ENCODE measurements at places on chromosomes 16 and 17.
A peak's percentile ranks its signal among the peaks of the same experiment; 100 is the strongest.

DNA sequence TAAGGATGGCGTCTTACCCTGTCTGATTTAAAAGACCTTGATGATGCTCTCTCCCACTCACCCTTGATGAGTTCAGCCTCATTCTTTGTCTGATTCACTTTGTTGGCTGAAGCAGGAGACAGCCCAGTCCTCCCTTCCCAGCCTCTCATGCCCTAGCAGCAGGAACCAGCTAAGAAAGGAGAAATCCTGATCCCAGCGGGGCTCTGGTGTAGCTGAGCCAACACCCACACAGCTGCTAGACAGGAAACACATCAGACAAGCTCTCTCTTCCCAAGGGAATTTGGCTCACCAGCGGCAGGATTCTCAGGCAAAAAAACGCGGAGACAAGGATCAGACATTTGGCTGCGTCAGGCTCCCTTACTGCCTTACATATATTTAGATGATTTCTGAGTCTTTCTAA lies 211.5 kb downstream of the CDH11 start:
- DNase-seq: no peak

DNA sequence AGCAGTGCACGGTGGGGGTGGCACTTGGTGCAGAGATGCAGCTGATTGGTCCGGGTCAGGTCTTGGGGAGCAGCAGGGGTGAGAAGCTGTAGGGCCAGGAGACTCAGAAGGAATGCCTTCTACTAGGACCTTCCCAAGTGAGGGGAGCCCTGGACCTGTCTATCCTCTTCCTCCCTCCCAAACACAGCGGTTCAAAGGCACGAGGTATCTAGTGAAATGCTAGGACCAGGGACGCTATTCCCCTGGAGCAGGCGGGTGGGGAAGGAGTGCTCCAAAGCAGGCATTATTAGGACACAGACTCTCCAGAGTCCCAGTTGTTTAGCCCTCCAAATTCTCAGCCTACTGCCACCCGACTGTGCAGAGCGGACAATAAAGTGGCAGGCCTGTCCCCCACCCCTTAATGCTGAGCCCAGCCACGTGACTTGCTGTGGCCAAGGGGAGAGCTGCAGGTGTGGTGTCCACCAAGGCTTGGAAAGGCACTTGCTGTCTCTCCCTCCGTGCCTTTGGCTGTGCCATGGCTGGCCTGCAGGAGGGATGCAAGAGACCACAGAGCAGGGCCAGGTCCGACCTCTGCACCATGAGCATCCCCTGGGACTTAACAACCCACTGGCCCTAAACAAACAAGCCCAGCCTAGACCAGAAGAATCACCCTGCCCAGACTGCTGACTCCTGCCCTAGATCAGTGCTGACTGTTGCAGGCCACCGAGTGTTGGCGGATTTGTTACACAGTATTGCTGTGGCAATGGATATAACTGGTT lies 97.2 kb downstream of the TBC1D16 start:
- DNase-seq: no peak

- peak; percentile 66 for DNase-seq
Measured at GRCh38 chr17:76523084-76524037, 14.1 kb downstream of the CYGB start.

DNA sequence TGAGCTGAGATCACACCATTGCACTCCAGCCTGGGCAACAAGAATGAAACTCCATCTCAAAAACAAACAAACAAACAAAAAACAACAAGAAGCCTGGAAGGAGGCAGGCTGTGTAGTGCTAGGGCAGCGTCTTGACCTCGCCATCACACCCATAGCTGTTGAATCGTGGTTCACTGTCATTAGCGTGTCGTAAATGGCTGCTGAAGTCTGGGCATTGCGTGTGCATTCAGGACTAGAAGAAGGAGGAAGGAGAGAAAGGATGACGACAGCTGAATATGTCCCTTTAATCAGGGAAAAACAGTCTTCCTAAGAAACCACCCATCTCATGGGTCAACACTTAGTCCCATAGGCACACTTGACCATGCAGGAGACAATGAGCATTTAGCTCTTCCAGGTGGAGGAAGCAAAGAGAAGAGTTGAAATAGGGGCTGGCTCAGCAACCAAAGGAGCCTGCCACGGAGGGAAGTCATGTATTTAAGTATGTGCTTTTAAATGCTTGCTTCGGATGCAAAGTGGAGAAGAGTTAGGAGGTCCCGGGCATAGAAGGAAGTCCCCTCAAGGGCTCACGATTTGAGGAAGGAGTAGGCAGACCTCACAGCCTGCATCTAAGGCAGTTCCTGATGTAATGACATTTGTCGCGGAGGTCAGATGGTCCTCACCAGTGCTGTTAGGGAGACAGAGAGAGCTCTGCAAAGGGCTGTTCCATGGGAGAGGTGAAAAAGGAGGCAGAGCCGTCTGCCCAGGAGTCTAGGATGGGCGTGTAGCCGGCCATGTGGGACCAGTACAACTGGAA lies 8.8 kb downstream of the PRSS22 start:
- no peak for DNase-seq

DNA sequence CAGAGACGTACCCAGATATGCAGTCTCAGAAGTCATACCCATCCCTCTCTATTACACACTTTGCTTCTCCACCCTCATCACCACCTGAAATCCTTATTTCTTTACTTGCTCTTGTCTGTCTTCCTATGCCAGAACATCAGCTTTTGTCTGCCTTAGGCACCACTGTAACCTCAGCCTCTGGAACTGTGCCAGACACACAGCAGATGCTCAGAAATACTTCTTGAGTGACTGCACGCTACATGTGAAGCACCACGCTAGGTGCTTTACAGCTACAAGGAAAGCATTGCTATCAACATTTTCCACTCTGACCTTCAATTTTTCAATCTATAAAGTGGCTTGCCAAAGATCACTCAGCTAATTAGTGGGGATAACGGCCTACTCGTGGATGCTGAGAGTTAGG lies 226.8 kb downstream of the CHD9NB start:
- DNase-seq: no peak

- DNase-seq: no peak
Measured at GRCh38 chr16:88339930-88340754, 42.6 kb upstream of the ZNF469 start.

GRCh38 chr16:57257455-57258070 lies 12.5 kb downstream of the ARL2BP start:
- DNase-seq: no peak

GRCh38 chr16:59881376-59881775 lies 1147.3 kb upstream of the GOT2 start:
- DNase-seq: no peak

DNA sequence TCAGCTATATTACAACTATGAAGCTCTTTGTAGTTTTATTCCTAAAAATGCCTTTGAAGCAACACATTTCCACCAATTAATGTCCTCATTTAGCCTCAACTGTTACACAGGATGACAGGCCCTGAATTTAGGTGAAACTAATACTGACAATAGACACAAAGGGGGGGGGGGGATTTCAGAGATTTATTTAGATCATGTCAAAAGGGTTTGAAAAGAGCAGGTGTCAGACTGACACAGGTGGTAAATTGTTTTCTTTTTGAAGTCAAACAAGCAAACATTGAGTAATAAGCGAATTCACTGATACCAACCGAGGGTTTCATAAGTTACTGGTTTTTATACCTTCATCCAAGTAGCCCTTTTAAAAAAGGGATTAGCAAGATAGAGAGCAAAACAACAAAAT lies 40.8 kb downstream of the KANSL1 start:
- no peak for DNase-seq

- DNase-seq: no peak
Measured at GRCh38 chr16:31055613-31056012, 18.4 kb downstream of the ZNF668 start.

- DNase-seq: no peak
Measured at GRCh38 chr16:89971495-89972243, 23.1 kb downstream of the DEF8 start.

DNA sequence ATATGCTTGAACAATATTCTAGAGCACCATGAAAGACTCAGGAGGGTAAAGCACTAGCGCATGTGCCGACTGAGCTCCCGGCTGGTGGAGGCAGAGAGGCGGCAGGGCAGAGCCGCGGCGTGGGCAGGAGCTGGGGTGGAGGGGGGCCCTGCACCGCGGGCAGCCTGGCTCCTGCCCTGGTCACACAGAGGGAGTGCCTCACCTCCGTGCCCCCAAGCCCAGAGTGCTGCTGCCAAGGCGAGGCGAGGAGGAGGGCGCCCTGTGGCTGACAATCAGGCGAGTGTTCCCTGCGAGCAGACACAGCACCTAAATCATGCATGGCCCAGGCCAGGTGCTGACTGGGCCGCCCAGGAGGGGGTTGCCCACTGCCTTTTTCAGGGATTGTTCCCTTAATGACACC lies 105.8 kb upstream of the TNRC6C start:
- DNase-seq: no peak

- DNase-seq: no peak
Measured at GRCh38 chr17:79851461-79851817, 12.2 kb upstream of the CBX4 start.

- DNase-seq: no peak
Measured at GRCh38 chr17:19333736-19334290, 28.7 kb downstream of the B9D1 start.

GRCh38 chr17:72488555-72489271 lies 367.9 kb downstream of the SOX9 start:
- no peak for DNase-seq

DNA sequence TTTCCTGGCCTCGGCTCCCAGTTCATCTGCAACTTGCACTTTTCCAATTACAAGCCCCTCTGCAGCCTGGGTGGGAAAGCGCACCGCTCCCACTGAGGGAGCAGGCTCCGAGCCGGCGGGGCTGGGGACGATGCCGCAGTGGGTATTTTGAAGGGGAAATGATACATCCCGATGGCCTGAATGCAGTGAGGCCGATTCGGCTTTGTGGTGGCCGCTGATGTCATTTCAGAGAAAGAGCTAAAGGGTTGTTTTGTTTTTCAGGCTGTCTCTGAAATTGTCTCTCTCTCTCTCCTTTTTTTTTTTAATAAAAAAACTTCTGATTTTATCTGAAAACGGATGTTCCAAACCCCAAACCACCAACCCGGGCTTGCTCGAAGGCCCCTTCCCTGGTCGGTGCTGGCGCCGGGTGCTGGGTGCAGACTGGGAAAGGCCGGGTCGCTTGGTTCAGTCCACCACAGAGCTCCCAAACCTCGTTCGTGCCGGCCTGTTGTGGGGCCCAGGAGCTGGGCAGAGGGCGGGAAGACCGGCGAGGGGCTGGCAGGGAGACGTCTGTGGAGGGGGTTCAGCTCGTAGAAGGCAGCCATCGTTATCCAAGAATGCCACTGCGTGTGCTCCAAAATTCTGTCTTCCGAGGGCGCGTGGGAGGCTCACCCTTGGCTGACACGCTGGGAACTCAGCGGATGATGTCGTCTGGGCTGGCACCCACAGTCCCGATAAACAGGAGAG lies 102.8 kb downstream of the FOXL1 start:
- DNase-seq: no peak

DNA sequence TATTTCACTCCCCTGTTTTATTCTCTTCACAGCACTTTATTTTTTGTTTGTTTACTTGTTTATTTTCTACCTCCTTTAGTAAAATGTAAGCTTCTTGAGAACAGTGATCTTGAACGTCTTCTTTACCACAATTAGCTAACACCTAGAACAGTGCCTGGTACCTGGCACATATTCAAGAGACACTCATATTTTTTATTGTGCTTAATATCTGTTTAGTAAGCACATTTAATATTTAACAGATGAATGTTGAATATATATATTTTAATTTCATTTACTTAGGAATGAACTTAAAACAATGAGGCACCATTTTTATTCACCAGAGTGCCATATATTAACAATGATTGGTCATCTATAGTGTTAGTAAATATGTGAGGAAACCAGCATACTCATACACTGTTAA lies 130.2 kb downstream of the STXBP4 start:
- no peak for DNase-seq

DNA sequence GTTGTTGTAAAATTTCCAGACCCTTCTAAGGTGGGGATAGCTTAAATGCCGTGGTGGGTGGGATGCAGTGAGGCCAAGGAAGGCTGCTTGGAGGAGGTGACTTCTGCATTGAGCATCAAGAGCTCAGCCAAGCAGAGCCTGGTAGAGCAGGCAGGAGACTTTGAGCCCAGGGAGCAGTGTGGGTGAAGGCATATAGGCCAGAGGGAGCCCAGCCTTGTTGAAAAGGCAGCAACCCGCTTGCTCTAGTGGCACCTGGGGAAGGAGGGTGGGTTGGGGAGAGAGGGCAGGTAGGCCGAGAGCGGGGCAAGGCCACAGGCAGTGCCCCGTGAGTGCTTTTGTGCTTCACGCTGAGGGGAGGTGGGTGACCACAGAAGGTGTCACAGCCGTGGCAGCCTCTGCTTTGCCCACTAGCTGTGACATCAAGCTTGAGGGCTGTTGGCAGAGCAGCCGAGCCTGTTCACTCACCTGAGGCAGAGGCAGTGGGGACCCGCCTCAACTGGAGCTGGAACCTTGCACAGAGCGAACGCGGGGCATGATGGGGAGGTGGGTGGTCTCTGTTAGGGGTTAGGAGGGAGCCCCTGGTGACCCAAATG lies 56.1 kb downstream of the IRF8 start:
- no peak for DNase-seq

GRCh38 chr16:85057948-85058347 lies 30.4 kb downstream of the KIAA0513 start:
- no peak for DNase-seq

GRCh38 chr16:23920899-23921298 lies 85.1 kb downstream of the PRKCB start:
- peak; percentile 38 for DNase-seq

DNA sequence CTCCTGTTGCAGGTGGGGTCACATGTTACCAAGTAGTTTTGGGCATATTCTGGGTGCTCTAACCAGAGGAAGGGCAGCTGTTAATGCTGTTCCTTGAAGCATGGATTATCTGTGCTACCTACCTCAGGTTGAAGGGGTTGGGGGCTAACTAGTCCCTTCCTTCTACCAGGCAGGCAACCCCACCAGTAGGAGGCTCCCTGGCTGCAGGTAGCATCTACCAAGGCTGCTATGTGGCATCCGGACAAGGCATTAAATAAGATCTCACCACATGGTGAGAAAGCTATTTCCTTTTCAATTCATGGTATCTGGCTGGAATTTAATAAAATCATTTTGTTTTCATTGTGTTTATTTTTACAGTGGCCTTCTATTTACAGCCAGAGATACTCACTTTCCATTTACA lies 62.5 kb downstream of the CACNG3 start:
- DNase-seq: no peak

Data from CD14-positive monocyte (primary cell).